ENCODE measurements at places on chromosomes 7 and 10.

DNA sequence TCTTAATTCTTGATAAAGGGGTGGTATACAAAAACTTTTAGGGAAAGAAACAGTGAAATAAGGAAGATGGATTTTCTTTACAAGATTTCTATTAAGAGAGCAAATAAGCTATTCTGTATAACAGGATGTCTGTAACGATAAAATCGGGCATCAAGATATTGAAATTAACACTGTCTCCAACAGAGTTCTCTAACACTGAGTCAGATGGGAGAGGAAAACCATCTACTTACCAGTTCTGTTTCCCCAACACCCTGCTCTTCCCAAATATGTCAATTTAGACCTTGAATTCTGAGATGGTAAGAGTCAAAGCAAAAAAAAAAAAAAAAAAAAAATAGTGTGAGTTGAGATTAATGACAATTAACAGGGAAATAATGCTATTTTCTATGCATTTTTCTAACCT lies 23.0 kb downstream of the SMURF1 start:
- DNase-seq: no peak

DNA sequence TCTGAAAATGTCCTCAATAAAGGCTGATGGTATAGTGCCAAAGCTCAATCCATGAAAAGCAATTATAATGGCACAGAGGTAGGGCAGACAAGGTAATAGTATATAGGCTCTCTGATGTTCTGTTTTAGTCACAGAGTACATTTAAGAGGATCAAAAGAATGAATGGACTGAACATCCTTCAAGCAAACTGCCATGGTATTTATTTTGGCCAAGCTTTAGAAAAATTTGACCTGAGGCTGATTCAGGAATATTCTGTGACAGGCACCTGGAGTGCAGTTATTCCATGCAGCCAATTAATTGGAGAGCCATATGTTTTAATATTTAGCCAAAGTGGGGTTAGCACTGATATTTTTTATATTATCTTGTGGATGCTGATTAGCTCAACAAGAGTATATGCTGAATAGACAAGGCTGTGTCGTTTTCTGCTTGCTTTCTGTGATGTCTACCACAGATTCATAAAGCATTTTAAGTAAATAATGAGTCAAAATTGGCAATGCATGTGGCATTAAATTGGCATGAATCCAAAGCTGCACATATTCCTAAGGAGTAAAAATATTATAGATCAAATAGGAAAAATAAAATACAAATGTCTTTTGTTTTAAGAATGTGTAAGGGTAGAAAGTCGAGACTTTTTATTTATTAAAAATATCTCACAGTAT lies 177.4 kb downstream of the PCLO start:
- no peak for DNase-seq

DNA sequence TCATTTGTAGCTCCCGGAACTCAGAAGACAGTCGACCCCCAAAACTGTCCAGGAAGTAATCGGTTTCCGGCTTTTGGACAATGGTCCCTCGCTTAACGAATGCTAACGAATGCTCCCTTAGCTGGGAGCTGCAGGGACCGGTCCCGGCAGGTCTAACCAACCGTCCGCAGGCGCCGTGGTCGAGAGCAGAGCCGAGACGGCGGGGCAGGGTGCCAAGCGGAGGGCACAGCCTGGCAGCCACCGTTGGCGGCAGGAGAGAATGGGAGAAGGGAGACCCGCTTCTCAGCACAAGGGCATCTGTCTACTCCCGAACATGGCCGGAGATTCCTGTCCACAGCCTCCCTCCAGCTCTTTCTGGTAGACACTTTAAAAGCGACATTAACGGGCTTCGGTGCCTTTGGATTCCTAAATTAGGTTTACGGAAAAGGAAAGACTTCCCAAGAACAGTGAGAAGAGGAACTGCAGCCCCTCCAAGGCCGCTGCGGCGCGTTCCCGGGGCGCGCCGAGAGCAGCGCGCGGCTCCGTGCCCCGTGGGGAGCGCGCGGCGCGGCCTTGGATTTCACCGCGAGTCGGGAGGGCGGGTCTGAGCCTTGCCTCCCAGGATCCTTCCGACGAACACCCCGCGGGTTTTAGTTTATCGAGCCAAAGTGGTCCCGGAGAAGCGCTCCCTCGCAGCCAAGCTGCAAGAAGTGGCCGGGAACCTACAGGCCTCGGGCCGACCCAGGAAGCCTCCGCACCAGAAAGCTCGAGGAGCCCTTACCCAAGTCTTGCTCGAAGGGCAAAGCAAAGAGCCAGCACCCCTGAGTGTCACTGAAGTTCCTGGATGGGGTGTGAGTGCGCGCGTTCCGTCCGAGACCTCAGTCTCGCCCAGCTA lies 3.6 kb upstream of the TBX20 start:
- DNase-seq: no peak

DNA sequence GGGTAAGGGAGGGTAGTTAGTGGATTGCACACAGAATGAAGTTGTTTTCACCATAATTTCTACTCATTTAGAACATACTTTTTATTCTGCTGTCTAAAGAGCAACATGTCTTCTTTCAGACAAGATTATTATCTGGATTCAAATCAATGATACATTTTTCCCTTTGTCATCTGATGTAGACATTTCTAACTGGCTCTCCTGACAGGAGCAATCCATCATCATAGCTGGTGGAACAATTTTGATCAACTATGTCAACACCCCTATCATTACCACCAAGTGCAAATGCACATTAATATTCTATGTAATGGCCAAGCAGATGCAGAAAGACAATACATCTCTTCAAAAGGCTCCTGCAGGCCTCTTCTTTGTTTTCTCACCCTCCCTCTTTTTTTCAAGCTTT lies 672.9 kb upstream of the LRRTM3 start:
- no peak for DNase-seq

GRCh38 chr7:93923942-93924341 lies 2.4 kb downstream of the GNG11 start:
- DNase-seq: no peak

GRCh38 chr7:74173491-74173865 lies 678 bp upstream of the EIF4H start:
- no peak for DNase-seq

DNA sequence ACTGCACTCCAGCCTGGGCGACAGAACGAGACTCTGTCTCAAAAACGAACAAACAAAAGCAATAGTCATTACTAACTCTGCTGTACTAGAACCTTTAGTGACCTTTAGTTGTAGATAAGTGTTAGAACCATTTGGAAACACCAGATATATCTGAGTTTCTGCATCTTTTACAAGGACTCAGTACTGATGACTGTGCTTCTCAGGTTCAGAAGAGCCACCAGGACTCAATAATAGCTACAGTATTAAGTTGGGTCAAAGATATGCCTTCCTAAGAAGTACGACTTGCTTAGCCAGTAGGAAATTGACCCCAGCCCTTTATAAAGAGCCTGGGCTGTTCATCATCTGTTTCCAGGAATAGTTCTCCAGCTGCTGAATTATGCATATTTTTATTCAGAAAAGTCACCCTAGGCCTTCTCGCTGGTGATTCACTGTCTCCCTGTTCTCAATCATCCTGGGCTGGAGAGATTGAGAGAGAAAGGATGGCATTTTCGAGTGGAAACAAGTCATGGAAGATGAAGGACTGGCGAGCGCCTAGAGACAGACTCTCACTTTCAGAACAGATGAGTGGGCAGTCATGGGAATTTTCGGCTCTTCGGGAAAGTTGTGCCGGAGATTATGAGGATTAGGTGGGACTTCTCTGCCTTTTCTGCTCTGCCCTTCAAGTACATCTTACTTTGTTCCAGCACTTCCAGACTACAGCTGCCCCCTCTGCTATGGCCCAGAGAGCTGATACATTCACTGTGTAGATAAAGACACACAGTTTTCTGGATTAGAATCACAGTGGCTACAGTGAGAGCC lies 316.1 kb downstream of the CCDC3 start:
- DNase-seq: no peak

GRCh38 chr7:107834401-107834800 lies 31.4 kb upstream of the SLC26A3 start:
- no peak for DNase-seq

DNA sequence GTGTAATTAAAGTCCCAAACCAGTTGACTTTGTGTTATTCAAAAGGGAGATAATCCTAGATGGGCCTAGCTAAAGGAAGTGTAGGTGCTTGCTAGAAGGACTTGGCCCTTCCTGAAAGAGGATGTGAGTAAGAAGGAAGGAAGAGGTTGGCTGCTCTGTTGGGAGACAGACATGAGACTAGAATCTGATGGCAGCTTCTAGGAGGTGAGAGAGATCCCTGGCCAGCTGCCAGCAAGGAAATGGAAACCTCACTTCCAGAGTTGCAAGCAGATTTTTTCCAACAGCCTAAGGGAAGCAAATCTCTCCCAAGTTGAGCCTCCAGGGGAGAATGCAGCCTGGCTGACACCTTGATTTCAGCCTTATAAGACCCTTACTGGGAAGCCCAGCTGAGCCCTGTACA lies 368.4 kb upstream of the ZMIZ1 start:
- DNase-seq: no peak

DNA sequence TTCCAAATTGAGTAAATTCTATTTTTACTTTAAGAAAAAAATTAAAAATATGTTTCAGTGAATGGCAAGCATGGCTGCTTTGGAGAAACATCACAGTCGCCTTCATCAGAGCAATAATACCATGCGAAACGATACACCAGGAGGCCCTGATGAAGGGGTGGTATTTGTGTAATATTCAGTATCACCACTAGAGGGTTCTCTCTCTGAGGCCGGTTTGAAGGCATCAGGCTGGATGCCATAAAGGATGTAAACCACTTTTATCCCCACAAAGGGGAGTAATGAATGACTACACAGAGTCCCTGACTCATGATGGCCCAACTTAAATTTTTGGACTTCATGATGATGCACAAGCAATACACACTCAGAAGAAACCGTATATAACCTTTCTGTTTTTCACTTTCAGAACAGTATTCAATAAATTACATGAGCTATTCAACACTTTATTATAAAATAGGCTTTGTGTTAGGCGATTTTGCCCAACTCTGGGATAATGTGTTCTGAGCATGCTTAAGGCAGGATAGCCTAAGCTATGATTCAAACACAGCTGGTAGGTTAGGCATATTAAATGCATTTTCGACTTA lies 95.5 kb downstream of the PPP1R17 start:
- DNase-seq: peak; percentile 12

DNA sequence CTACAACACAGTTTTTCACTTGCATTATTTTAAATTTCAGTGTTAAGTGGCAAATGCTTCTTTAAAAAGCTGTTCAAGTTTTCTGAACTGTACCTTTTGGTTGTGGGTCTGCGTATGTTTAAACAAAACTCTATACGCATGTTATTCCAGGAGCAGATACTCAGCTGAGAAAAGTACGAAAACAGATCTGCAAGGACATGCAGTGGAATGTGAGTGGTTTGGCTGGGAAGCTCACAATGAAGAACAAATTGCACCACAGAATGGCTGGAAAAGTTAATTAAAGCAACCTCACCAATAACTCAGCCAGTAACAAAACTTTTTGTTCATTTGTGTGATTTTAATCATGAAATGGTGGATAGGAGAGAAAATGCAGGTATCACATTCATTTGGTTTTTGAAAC lies 17.6 kb downstream of the GLI3 start:
- DNase-seq: no peak

DNA sequence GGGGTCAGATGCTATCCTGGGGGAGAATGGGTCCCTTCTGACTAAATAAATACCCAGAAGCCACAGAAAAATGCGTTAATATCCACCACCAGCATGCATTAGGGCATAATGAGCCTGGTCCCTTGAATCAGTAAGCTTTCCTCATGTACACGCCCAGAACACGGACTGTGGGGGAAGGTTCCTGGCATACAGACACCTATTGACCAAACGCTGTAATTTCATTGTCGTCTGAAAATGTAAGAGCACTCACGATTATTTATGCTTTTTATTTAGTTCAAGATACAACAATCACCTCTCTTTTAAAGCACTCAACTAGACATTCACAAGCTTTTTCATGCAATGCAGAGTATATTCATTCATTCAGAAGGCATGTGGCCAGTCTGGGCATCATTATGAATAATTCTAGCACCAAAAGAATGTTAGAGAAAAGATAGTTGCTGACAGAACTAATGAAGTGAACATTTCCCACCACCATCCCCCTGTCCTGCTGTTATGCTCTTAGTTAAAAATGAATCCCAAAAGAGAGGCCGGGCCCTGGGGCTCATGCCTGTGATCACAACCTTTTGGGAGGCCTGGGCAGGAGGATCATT lies 101.0 kb downstream of the SVIL start:
- no peak for DNase-seq

DNA sequence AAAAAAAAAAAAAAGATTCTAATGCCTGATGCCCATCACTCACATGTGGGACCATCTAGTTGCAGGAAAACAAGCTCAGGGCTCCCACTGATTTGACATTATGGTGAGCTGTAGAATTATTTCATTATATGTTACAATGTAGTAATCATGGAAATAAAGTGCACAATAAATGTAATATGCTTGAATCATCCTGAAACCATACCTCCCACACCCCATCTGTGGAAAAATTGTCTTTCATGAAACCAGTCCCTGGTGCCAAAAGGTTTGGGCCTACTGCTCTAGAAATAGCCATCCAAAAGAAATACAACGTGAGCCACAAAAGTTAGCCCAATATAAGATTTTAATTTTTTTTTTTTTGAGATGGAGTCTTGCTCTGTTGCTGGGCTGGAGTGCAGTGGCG lies 265.1 kb downstream of the PRPF18 start:
- DNase-seq: no peak

GRCh38 chr7:78762625-78763024 lies 690.8 kb downstream of the MAGI2 start:
- DNase-seq: no peak

GRCh38 chr10:59125666-59126065 lies 50.8 kb upstream of the PHYHIPL start:
- no peak for DNase-seq

DNA sequence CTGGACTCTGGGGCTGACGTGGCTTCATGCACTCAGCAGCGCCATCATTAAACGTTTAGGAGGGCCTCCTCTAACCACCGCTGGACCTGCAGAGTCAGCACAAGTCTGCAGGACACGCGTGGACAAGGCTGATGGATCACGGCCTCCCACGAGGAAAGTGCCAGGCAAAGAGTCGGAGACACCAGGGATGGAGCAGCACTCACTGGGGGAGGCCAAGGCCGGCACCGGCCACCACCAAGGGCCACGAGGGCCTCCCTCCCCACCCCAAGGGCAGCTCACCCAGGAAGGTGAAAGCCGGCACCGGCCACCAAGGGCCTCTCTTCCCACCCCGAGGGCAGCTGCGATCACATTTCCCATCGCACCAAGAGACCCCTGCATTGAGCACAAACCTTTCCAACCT lies 91.5 kb downstream of the DIP2C start:
- no peak for DNase-seq

- DNase-seq: peak; percentile 92
Measured at GRCh38 chr7:92809760-92810573, 26.4 kb downstream of the CDK6 start.

GRCh38 chr7:111107579-111107978 lies 16.7 kb downstream of the LRRN3 start:
- DNase-seq: no peak

DNA sequence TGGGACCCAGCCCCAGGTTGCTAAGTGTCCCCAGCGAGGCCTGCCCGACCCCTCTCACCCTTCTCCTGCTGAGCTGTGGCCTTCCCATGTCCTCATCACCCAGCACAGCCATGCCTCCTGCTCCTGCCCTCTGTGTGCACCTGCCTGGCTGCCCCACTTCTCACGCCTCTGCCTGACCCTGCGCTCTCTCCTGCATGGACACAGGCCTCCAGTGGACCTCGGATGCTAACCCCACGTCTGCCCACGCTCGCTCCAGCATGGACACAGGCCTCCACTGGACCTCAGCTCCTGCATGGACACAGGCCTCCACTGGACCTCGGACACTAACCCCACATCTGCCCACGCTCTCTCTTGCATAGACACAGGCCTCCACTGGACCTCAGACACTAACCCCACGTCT lies 111.6 kb downstream of the ADARB2 start:
- DNase-seq: no peak

GRCh38 chr10:26446258-26446657 lies 8.1 kb downstream of the APBB1IP start:
- DNase-seq: no peak
